ENCODE measurements at places on chromosomes 5 and 9.

GRCh38 chr5:98308231-98308630, 465.2 kb upstream of the RGMB start:
- no peak for DNase-seq

DNA sequence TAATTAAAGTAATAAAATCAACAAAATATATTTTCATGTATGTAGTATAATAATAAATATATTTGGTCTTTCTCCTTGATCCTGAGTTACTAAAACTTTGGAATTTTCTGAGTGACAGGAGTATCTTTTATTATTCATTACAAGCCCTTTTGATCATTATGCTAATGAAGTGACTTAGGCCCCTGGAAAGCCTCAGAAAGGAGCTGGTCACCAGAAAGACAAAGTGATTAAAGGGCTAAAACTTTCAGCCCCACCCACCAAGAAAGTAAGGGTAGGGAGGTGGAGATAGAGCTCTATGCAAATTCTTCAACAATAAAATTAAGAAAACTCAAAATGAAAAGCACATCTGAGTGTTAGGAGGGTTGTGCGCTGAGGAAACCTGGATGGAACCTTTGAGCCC, 27.5 kb downstream of the UBQLN1 start:
- no peak for DNase-seq

DNA sequence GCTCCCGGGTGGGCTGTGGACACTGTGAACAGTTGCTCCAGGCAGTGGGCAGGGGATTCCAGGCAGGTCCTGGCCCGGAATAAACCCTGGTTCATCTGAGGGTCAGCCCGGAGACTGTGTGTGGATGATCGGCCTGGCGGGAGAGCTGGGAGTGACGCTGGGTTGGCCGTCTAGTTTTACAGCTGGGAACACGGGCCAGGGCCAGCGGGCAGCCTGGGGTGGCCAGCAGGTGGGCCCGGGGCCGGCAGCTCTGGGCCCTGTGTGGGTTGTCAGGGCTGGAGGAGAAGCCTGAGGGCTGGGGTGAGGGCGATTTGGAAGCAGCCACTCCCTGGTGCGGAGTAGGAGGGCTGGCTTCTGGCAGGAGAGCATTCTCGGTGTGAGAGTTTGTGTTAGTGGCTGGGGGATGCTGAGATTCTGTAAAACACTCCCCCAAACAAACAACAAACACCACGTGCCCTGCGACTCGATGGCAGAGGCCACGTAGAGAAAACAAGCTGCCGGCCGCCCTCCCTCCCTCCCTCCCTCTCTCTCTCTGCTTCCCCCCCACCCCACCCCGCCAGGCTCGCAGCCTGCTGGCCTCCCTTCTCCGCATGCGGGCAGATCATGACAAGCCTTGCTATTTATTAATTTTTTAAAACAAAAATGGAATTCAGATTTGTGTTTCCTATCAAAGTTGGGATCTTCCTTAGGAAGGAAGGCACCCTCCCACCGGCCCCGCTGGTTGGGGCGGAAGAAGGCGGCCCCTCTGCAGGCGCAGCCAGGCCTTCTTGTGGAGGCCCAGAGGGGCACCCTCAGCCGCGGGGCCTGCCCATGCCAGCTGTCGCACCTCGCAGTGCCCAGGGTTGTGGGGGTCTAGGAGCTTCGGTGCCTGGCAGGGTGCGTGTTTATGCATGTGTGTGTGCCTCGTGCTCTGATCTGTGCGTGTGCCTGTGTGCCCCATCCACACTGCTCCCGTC, 49.5 kb downstream of the RXRA start:
- no peak for DNase-seq

- no peak for DNase-seq
Measured at GRCh38 chr5:134968055-134968454, 348 bp downstream of the CATSPER3 start.

- no peak for DNase-seq
Measured at GRCh38 chr9:109537288-109537687, 39.2 kb upstream of the PTPN3 start.

DNA sequence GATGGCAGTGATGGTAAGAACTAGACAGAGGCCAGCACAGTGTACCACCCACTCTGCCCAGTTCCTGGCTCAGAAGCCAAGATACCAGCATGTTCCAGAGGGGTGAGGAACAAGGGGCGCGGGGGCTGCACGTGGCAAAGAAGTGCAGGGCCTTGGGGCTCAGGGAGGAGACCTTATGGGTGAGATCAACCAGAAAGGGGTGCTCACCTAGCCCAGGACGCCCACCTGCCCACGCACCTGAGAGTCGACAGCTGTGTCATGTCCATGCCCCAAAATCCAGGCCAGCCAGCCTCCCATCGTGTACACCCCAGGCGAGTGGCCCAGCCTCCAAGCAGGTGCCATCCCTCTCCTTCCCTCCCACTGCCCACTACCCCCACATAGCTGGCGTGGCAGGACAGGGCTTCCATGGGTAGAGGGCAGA, 34.9 kb downstream of the BICD2 start:
- DNase-seq, result no peak

GRCh38 chr5:141904551-141904950, 19.1 kb upstream of the DELE1 start:
- DNase-seq, result no peak
